Nephron progenitor cell (in vitro differentiated cells): ENCODE measurements at places on chromosomes 1 and 21.

DNA sequence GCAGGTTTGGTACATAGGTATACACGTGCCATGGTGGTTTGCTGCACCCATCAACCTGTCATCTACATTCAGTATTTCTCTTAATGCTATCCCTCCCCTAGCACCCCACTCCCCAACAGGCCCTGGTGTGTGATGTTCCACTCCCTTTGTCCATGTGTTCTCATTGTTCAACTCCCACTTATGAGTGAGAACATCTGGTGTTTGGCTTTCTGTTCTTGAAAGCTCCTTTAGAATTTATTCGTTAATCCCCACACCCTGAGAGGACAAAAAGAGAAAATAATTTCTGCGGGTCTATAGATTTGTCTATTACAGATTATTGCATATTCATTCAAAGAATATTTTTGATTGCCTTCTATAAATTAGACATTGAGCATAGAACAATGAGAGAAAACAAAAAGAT lies 455.5 kb downstream of the PLPP3 start:
- no peak for DNase-seq

DNA sequence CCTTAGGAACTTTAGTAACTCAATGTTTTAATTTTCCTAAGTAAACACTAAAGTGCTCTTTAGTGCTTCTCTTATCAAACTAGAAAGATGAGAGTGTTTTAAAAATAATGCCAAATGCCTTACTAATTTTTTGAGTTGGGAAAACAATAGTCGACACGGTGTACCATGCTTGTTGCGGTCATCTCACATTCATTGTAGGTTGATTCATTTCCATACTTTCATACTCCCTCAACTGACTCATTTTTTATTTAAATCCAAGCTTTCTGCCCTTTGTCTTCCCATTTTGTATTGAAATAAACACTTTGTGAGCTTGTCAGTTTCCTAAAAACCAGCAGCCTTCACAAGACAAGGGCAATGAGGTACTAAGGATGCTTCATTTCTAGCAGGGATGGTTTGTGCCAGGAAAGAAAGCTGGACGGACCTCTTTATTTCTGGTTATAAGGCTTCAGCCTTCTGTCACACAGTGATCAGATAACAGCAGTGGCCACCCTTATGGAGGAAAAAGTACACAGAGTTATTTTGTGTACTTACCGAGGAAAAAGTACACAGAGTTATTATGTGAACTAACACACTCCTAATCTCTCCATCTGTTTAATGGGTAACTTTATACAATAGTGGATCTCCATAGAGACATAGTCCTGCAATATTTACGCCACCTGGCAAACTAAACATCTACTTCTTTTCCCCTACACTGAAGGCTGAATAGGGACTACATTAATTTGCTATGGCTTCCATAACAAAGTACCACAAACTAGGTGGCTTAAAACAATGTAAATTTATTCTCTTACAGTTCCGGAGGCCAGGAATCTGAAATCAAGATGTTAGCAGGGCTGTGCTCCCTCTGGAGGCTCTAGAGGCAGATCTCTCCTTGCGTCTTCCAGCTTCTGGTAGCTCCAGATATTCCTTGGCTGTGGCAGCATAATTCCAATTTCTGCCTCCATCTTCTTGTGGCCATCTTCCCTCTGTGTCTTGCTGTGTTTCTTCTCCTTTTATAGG lies 13.0 kb upstream of the CCDC190 start:
- DNase-seq = no peak

- DNase-seq = no peak
Observed at GRCh38 chr1:61332796-61333195, 250.4 kb downstream of the NFIA start.

GRCh38 chr1:184626076-184627006 lies 128.3 kb downstream of the EDEM3 start:
- DNase-seq = no peak

DNA sequence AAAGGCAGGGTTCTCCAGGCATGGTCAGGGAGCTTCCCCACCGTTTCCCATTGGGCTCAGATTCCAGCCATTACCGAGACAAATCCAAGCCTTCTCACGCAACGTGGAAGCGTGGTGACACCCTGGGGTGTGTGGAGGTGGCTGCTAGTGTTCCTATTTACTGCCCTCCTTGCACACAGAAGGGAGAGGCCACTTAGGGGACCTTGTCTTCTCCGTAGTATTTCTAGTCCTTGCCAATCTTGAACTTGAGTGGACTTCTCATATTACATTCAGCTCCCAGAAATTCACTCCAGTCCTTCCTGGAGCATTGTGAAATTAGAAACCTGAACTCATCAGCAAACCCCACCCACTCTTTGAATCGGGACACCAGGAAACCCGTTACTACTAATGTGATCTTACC lies 131.6 kb downstream of the AJAP1 start:
- no peak for DNase-seq

DNA sequence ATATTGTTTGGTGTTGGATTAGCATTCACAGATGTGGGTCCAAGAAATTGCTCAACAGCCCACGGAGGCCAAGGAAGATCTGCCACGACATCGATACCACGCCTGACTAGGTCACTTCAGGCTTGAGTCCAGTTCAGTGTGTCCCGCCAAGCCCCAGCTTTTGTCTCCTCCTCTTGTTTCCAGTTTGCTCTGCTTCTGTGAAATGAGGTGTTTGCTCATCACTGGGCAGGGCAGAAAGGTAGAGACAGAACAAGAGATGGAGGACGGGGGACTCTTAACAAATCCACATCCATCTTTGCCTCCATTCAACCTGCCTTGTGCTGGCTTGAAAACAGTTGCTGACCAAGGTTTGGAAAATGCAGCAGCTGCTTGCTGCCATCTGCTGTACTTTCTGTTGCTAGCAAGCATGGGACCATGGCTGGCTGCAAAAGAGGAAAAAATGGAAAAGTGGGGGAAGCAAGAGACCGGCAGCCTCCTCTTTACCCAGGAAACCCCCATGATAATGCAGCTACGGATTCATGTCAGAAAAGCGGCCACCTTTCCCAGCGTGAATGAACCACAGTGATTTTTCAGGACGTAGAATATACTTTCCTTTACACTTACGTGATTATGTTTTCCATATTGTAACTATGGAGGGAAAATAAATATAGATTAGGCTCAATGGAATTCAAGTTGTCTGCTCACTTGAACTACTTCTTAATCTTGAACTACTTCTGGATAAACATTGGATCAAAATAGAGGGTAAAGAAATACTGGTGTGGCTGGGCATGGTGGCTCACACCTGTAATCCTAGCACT lies 80.2 kb upstream of the GREM2 start:
- DNase-seq = peak; percentile 46

- peak; percentile 98 for DNase-seq
Observed at GRCh38 chr1:11858968-11859871, 475 bp upstream of the NPPB start.

GRCh38 chr21:26236281-26236680 lies 65.7 kb upstream of the APP start:
- DNase-seq = no peak

- no peak for DNase-seq
Observed at GRCh38 chr1:215444715-215445414, 122.2 kb upstream of the KCTD3 start.

DNA sequence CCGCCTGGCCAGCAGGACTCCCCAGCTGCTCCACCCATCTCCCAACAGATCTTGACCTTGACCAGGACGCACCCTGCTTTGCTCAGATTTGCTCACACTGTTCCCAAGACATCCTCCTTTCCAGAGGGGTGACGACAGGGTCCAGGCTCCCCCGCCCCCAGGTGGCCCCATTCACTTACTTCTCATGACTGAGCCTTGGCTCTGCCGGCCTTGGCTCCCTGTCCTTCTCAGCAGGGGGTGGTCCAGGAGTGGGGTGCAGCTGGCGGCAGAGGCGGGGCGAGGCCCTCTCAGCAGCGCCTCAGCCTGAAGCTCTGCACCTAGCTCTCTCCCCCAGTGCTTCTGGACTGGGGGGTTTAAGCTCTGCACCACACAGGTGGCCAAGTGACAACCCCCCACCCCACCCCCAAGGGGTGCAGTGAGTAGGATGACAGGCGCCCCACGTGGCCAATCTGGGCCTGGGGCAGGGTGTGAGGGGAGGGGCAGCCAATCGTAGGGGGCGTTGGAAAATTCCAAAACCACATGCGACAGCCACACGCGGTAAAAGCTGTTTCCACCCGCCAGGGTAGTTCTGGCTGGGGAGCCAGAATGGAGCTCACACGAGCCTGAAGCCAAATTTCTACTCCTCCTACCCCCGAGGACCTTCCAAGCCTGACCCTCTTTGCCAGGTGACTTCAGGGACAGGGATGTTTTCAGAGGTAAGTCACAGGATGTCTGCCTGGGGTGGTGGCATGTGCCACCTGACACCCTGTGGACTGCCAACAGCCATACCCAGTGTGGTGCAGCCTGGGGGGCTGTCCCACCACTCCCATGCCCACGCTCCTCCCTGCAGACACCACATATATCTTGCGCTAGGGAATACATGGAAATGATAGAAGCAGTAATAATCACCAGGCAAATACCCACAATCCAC lies 5.6 kb downstream of the RORC start:
- DNase-seq = no peak

DNA sequence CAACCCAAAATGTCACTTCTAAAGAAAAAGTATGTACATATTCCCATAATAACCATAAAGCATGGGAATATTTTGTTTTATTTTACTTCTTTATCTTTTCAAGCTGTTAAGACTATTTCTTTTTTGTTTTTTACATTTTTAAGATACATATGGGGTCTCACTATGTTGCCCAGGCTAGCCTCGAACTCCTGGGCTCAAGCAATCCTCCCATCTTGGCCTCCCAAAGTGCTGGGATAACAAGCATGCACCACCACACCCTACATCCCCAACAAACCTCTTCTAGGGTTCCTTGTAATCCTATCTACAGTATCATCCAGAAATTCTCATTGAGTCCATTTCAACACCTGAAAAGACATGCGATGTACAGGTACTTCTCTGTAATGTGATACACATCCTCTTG lies 87.5 kb downstream of the TM2D1 start:
- DNase-seq = no peak

DNA sequence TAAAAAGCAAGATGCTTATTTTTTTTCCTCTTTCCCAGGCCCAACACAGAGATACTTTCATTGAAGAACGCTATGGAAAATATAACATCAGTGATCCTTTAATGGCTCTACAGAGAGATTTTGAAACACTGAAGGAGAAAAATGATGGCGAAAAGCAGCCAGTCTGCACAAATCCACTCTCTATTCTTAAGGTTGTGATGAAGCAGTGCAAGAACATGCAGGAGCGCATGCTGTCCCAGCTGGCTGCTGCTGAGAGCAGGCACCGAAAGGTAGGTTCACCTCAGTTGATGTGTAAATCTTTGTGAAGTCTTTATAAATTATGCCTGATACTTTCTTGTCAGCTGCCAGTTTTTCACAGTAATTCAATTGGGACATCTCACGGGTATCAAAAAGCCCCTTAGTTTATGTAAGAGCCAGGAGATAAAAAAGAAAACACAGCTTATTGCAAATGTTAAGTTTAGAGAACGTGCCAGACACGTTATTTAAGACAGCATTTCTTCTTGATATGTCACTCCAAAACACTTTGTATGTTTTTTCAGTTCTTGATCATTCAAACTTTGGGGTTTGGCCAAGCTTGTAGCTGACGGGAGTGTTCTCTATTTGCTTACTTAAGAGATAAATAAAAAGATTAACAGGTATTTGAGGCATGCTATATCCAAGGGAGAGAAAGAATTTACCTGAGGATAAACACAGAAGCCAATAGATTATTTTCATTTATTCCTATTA lies 53.1 kb downstream of the CTTNBP2NL start:
- DNase-seq = no peak

GRCh38 chr1:3819771-3820200 lies 23.5 kb upstream of the LRRC47 start:
- no peak for DNase-seq

GRCh38 chr1:224219011-224219611 lies 36.1 kb downstream of the DEGS1 start:
- no peak for DNase-seq

DNA sequence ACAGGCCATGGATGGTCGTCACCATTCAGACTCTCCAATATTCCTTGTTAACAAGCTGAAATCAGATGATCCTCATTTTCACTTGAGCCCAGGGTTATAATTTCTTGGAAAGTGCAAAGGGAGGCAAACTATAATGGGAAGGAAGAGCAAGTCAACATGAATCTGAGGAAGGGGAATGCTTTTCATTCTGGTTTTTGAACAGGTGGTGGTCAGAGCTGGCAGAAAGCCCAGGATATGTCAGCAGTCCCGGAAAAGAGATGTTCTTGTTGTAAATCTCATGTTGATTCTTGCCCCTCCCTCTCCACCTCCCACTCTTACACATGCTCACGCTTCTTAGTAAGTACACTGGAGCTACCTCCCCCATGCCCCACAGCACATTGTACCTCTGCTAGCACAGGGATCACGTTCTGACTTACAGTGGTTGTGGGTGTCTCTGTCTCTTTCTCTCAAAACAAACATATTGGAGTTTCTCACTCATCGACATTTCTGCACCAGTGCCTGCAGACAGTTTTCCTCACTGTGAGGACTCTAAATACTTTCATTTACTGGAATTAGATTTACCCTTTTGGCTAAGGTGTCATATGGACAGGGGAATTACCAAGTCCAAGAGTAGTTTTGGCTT lies 77.6 kb downstream of the XCL2 start:
- DNase-seq = peak; percentile 27

DNA sequence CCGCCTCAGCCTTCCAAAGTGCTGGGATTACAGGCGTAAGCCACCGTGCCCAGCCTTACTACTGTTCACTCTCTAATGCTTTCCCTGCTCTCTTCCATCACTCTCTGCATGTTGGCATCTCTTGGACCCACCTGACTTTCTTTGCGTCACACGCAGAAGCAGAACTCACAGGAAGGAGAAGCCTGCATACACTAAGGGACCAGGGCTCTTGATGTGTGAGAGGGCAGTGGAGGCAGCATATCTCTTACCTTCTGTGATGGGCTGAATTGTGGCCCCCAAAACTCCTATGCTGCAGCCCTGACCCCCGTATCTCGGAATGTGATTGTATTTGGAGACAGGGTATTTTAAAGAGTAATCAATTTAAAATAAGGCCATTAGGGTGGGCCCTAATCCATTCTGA lies 26.7 kb upstream of the SLAMF9 start:
- DNase-seq = no peak

GRCh38 chr1:203571661-203572060 lies 55.0 kb upstream of the ATP2B4 start:
- DNase-seq = no peak

- DNase-seq = no peak
Observed at GRCh38 chr1:231557898-231558707, 29.6 kb downstream of the TSNAX start.

- no peak for DNase-seq
Observed at GRCh38 chr1:224500796-224501195, 66.2 kb upstream of the WDR26 start.

- no peak for DNase-seq
Observed at GRCh38 chr1:227299688-227300087, 18.6 kb downstream of the CDC42BPA start.

DNA sequence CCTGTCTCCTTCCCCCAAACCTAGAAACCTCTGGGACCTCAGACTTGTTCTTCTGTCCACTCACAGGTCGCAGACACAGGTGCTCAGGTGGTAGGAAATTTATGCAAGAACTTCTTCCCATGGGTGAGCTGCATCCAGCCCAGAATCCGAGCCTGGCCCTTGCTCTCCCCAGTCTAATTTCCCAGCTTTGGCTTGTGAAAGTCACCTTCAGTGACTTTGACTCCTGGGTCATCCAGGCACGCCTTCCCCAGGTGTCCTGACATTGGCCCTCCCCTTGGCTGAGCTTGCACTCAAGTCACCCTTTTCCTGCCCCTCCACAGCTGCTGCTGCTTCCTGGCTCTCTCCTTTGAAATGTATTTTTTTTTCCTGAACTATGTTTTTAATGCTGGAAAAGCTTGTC lies 6.6 kb downstream of the IPO13 start:
- no peak for DNase-seq
